ENCODE measurements at places on chromosomes 7 and 10.
A peak's percentile ranks its signal among the peaks of the same experiment; 100 is the strongest.

DNA sequence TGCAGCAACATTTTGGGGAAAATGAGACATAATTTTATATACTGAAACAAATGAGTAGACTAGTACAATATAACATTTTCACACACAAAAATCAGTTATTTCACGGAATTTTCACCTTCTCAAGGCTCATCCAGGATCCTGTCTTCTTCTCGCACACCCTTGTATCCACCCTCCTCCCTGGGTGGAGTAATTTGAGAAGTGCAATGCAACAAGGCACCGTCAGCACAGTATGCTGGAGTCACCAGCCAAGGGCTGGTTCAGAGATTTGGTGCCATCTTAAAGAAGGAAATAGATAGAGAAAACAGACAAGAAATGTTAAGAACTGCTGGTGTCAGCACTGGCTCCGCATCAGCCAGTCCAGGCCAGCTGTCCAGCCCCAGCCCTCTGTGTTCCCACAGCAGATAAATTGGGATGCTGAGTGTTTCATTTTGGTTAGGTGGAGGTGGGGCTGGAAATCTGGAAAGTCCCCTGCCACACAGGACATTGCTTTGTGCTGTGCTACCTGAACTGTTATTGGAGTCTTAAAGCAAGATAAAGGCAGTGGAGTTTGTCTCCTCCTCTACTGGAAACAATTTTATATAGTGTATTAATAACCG, 176.1 kb downstream of the ABCA13 start:
- H3K27ac ChIP-seq, result no peak overlapping the region
- H3K27me3 ChIP-seq, result no peaks in the 10 kb centered on the region
- no peak for DNase-seq
- H3K4me3 ChIP-seq, result no peak overlapping the region
- H3K4me1 ChIP-seq, result no peaks in the 10 kb centered on the region
- no peaks in the 10 kb centered on the region for H3K36me3 ChIP-seq

DNA sequence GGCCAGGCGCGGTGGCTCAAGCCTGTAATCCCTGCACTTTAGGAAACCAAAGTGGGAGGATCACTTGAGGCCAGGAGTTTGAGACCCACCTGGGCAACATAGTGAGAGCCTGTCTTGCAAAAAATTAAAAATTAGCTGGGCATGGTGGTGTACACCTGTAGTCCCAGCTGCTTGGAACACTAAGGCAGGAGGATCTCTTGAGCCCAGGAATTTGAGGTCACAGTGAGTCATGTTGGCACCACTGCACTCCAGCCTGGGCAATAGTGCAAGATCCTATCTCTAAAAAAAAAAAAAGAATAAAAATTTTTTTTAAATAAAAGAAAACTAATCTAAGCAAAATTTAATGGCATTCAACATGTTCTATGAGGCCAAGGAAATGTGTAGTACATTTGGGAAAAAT, 44.9 kb upstream of the UBN2 start:
- H3K4me3 ChIP-seq, result no peak overlapping the region
- no peaks in the 10 kb centered on the region for H3K27me3 ChIP-seq
- no peaks in the 10 kb centered on the region for H3K36me3 ChIP-seq
- no peak for DNase-seq
- no peak overlapping the region for H3K27ac ChIP-seq
- H3K4me1 ChIP-seq, result no peaks in the 10 kb centered on the region

DNA sequence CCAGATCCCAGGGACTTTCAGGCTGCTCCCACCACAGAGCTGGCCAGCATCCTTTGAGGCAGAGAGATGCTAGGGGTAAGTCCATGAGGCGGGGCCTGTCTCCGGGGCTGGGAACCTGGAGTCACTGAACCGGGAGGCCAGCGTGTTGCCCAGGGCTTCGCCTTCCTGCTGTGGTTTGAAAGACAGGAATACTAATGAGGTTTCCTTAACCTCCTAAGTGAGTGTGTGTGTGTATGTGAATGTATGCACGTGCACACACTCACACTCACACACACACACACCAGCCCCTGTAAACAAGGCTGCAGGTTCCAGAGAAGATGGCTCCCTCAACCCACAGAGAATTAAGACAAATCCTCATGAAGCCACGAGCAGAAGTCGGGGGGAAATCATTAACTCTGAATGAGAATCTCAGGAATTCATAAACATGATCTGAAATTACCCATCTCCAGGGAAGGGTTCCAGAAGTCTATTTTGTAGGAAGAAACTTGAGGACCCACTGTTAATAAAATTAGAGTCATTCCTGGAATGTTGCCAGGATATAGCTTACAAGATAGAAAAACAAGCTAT, 20.3 kb upstream of the PFKP start:
- H3K27me3 ChIP-seq, result peaks cover 7% of the 10 kb centered on the region
- DNase-seq, result no peak
- no peaks in the 10 kb centered on the region for H3K4me1 ChIP-seq
- no peak overlapping the region for H3K27ac ChIP-seq
- H3K36me3 ChIP-seq, result no peaks in the 10 kb centered on the region

DNA sequence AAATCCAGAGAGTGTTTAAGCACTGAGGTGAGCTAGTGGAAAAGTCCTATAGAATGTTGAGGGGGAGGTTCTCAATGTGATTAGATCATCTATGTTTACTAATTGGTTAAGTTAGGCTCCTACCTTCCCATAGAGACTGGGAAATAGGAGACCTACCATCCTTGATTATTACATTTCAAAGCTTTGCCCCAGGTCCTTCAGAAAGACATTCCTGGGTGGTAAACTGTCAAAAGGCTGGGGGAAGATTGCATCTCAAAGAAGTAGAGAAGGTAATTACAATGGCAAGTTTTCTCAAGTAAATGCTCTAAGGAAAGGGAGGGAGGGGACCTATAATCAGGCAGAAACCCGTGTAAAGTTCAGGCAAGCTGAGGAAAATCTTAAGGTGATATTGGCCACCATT, 247.8 kb upstream of the SMIM30 start:
- no peaks in the 10 kb centered on the region for H3K4me1 ChIP-seq
- H3K27ac ChIP-seq, result no peak overlapping the region
- no peaks in the 10 kb centered on the region for H3K27me3 ChIP-seq
- H3K4me3 ChIP-seq, result no peak overlapping the region
- no peaks in the 10 kb centered on the region for H3K36me3 ChIP-seq
- no peak for DNase-seq

DNA sequence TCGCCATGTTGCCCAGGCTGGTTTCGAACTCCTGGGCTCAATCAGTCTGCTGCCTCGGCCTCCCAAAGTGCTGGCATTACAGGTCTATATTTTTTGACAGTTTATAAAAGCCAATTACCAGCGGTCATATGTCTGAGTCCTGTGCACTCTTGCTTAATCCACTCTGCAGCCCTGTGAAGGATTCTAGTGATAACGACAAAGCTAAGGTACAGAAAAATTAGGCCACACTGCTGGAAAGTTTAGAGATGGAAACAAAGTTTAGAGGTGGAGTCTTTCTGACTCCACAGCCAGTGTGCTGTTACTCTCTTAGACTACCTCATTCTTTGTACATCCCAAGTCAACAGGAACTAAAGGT, 707 bp downstream of the PTER start:
- H3K27ac ChIP-seq, result peak overlapping the region; percentile 66
- H3K4me1 ChIP-seq, result peaks cover 13% of the 10 kb centered on the region
- peak overlapping the region; percentile 77 for H3K4me3 ChIP-seq
- DNase-seq, result no peak
- no peaks in the 10 kb centered on the region for H3K36me3 ChIP-seq
- H3K27me3 ChIP-seq, result no peaks in the 10 kb centered on the region

GRCh38 chr7:47795631-47796030, 152.6 kb downstream of the PKD1L1 start:
- H3K27me3 ChIP-seq, result no peaks in the 10 kb centered on the region
- H3K27ac ChIP-seq, result no peak overlapping the region
- H3K36me3 ChIP-seq, result no peaks in the 10 kb centered on the region
- no peak for DNase-seq
- H3K4me3 ChIP-seq, result no peak overlapping the region

- no peak overlapping the region for H3K4me3 ChIP-seq
- no peak overlapping the region for H3K27ac ChIP-seq
- no peaks in the 10 kb centered on the region for H3K36me3 ChIP-seq
- H3K4me1 ChIP-seq, result no peaks in the 10 kb centered on the region
Measured at GRCh38 chr7:81736091-81736490, 33.8 kb downstream of the HGF start.

- H3K4me1 ChIP-seq, result no peaks in the 10 kb centered on the region
- no peak overlapping the region for H3K4me3 ChIP-seq
- H3K27ac ChIP-seq, result no peak overlapping the region
- H3K27me3 ChIP-seq, result no peaks in the 10 kb centered on the region
- no peaks in the 10 kb centered on the region for H3K36me3 ChIP-seq
- DNase-seq, result no peak
Measured at GRCh38 chr7:123367484-123368122, 166.8 kb downstream of the IQUB start.

- no peak overlapping the region for H3K4me3 ChIP-seq
- no peak overlapping the region for H3K27ac ChIP-seq
- H3K36me3 ChIP-seq, result no peaks in the 10 kb centered on the region
- no peaks in the 10 kb centered on the region for H3K4me1 ChIP-seq
Measured at GRCh38 chr7:55928006-55928767, 23.5 kb upstream of the MRPS17 start.

DNA sequence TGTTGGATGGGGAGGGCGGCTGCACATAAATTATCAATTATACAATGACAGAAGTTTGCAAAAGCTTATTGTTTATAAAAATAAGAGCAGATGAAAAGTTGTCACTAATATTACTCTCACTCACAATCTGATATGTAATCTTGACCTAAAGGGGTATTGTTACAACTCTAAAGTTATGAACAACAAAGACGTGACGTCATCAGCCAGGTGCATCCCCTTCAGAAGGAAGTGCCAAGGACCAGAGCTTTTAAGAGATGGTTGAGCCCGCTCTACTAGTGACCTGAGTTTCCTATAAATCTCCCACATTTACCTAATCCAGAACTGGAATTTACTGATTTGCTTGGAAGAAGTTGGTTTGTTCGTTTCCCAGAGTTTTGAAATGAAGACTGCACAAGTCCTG, 247.7 kb upstream of the MGMT start:
- no peaks in the 10 kb centered on the region for H3K27me3 ChIP-seq
- H3K36me3 ChIP-seq, result no peaks in the 10 kb centered on the region
- no peaks in the 10 kb centered on the region for H3K4me1 ChIP-seq
- DNase-seq, result no peak

DNA sequence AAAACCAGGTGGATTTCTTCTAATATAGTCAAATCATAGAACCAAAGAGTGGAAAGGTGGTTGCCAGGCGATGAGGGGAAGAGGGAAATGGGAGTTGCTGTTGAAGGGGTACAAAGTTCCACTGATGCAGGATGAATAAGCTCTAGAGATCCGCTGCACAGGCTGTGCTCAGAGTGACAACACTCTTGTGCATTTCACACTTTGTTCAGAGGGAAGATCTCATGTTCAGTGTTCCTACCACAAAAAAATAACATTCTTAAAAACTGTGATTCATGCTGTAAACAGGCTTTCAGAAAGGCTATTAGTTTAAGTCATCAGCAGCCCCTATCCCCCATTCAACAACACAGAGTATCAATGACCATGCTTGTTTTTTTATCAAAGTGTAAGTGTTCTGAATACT, 213.8 kb downstream of the COBL start:
- H3K4me3 ChIP-seq, result no peak overlapping the region
- no peaks in the 10 kb centered on the region for H3K27me3 ChIP-seq
- no peak for DNase-seq
- H3K27ac ChIP-seq, result no peak overlapping the region

- no peaks in the 10 kb centered on the region for H3K36me3 ChIP-seq
- peaks cover 27% of the 10 kb centered on the region for H3K27me3 ChIP-seq
- peaks cover 10% of the 10 kb centered on the region for H3K4me1 ChIP-seq
- DNase-seq, result no peak
- no peak overlapping the region for H3K4me3 ChIP-seq
Measured at GRCh38 chr7:27254625-27255024, 12.0 kb downstream of the EVX1 start.

GRCh38 chr10:88270871-88271713, 312.0 kb downstream of the RNLS start:
- peak overlapping the region; percentile 19 for H3K27ac ChIP-seq
- H3K4me1 ChIP-seq, result peaks cover 16% of the 10 kb centered on the region
- H3K4me3 ChIP-seq, result no peak overlapping the region
- no peaks in the 10 kb centered on the region for H3K27me3 ChIP-seq
- peak; percentile 21 for DNase-seq

DNA sequence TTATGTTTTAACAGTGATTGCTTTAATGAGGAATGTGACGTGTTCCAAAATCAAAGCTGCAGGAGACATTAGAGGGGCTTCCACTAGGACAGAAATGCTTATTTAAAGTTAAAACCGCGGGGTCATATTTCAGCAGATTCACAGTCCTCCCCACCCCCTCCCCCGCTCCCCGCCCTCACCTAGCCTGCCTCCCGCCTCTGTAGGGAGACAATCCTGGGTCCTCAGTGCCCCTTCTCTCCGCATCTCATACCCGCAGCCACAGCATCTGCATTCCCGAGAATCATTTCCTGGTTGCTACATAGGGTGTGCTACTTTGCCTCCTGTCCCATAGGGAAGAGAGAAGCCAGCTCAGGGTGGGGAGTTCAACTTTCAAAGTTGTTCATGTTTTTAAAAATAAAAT, 3.1 kb upstream of the DRGX start:
- peaks cover 16% of the 10 kb centered on the region for H3K4me1 ChIP-seq
- no peak overlapping the region for H3K27ac ChIP-seq
- H3K4me3 ChIP-seq, result no peak overlapping the region
- H3K27me3 ChIP-seq, result peaks cover 44% of the 10 kb centered on the region
- DNase-seq, result no peak

DNA sequence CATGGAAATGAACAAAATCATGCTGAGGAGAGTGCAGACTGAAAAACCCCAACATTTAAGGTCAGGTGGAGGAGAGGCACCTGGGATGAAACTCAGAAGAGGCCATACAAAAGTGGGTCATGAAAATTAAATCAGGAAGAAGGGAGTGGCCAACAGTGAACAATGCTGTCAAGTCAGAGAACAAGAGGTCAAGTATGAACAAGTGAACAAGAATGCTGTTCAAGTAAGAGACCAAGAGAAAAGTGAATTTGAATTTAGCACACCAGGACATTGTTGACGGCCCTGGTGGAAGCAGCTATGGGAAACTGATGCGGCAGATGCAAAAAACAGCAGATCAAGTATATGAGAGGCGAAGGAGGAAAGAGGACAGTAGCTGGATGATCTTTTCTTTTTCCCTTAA, 7.9 kb downstream of the CEP41 start:
- no peak for DNase-seq
- H3K36me3 ChIP-seq, result no peaks in the 10 kb centered on the region
- H3K4me3 ChIP-seq, result no peak overlapping the region
- H3K27ac ChIP-seq, result no peak overlapping the region
- no peaks in the 10 kb centered on the region for H3K27me3 ChIP-seq

GRCh38 chr7:28890137-28890536, 68.0 kb downstream of the TRIL start:
- no peak overlapping the region for H3K27ac ChIP-seq
- no peaks in the 10 kb centered on the region for H3K4me1 ChIP-seq
- no peak for DNase-seq
- no peaks in the 10 kb centered on the region for H3K27me3 ChIP-seq

GRCh38 chr7:77536413-77537135, 521 bp upstream of the PTPN12 start:
- H3K27ac ChIP-seq, result peak overlapping the region; percentile 49
- H3K27me3 ChIP-seq, result no peaks in the 10 kb centered on the region
- peak overlapping the region; percentile 65 for H3K4me3 ChIP-seq

- H3K4me3 ChIP-seq, result no peak overlapping the region
- H3K4me1 ChIP-seq, result no peaks in the 10 kb centered on the region
- no peak for DNase-seq
- no peak overlapping the region for H3K27ac ChIP-seq
Measured at GRCh38 chr7:85114342-85114741, 72.5 kb downstream of the SEMA3D start.

- H3K36me3 ChIP-seq, result no peaks in the 10 kb centered on the region
- no peak overlapping the region for H3K4me3 ChIP-seq
- no peaks in the 10 kb centered on the region for H3K4me1 ChIP-seq
Measured at GRCh38 chr7:29146888-29147609, 712 bp upstream of the CPVL start.

- H3K27me3 ChIP-seq, result no peaks in the 10 kb centered on the region
- DNase-seq, result no peak
- H3K27ac ChIP-seq, result no peak overlapping the region
Measured at GRCh38 chr7:99129001-99129400, 14.9 kb downstream of the SMURF1 start.
